ENCODE measurements at places on chromosomes 2 and 18.

- DNase-seq: no peak
Measured at GRCh38 chr2:65607662-65608305, 175.4 kb upstream of the SPRED2 start.

- DNase-seq: peak; percentile 70
Measured at GRCh38 chr2:176562359-176563078, 293.3 kb downstream of the MTX2 start.

- peak; percentile 58 for DNase-seq
Measured at GRCh38 chr2:43078781-43079755, 147.3 kb downstream of the ZFP36L2 start.

DNA sequence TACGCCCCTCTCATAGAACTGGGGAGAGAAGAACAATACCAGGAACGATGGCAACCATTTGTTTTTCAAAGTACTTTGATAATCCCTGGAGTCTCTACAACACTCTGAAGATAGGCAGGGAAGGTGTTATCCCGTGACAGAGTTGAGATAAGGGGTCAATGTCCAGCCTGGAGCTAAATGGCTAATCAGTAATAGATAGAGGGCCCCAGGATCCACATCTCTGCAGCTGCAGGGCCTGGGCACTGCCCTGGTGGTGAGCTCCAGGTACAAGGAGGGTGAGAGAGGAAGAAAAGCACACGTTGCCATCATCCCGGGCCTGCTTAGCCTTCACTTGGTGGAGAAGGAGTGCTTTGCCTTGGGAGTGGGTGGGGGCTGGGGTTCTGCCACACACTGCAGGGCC lies 260.6 kb downstream of the PRKCE start:
- DNase-seq: no peak

DNA sequence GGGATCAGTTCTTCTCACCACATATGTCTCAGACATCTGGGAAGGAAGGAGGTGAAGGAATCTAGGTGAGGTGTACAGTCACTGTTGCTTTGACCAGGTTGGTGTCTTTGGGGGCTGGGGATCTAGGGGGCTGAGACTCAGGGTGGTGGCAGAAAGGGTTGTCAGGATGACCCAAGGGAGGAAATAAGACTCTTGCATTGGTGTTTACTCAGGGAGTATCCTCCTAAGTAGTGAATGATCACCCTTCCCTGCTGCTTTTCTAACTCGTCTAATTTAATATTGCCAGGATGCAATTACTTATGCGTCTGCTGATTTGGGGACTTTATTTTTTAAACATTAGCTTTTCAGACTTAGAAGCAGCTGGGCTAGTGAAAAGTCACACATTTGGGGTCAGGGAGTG lies 127.8 kb upstream of the SIX3 start:
- no peak for DNase-seq

DNA sequence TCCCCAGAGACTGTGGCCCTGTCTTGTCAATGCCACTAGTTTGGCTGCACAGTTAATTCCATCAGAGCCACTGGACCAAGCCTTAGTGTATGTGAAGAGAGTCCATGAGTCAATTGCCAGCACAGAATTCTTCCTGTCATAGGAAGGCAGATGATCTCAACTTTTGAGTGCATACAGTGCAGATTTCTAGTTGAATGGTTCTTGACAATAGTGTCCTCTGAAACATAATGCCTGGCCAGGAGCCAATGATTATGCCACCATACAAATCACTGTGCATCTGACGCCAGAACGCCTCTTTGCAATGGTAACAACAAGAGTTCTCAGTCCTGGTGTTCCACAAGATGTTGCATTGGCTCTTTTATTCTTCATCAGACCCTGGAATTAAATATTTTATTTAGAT lies 7.1 kb downstream of the NEUROD1 start:
- no peak for DNase-seq

DNA sequence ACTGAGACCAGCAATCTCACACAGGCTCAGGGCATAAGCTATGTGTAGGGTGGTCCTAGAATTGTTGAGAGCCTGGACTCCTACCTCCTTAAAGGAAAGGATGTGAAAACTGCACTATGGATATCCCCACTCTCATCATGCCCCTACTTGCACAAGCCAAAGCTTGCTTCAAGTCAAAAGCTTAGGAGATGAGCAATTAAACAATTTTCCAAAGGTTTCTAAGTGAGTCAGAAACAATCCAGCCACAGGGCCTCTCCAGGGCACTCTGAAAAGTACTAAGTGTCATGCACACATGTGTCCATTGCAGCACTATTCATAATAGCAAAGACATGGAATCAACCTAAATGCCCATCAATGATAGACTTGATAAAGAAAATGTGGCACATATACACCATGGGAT lies 215.4 kb downstream of the AFF3 start:
- DNase-seq: peak; percentile 16

DNA sequence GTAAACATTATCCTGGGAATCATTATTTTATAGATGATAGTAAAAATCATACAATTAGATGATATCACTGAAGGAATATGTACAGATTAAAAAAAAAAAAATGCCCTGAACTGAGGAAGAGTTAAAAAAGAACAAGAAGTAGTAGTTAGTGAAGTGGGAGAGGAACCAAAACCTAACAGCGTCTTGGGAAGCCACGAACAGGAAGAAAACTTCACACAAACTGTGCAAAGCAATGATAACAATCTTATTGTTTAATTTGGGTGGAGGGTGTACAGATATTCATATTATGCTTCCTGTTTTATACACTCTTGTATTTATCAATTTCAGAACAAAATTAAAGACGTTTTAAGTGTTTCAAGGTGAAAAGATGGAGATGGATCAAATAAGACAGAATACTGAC lies 3.5 kb downstream of the HEATR5B start:
- DNase-seq: no peak

- DNase-seq: no peak
Measured at GRCh38 chr2:83630351-83630750, 828.7 kb downstream of the SUCLG1 start.

GRCh38 chr2:108363024-108363907 lies 14.5 kb upstream of the SULT1C4 start:
- DNase-seq: no peak

DNA sequence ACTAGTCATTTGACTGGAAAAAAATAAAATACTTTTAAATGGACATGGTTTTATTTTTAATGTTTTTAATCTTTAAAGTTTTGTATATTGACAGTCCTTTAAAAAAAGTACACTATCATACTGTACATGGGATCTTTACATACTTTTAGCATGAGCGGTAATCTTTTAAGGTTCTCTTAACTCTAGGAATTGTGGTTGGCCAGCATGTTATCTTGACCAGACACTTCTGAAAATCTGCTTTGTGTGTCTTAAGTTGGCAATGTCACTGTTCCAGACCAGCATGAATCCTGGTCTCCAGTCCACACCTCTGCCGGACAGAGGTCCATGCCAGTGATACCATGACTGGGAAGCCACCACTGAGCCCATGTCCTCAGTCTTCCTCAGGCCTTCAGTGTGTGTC lies 17.7 kb downstream of the ITGB1BP1 start:
- DNase-seq: no peak

- peak; percentile 93 for DNase-seq
Measured at GRCh38 chr2:180015951-180016709, 9.0 kb upstream of the CWC22 start.

DNA sequence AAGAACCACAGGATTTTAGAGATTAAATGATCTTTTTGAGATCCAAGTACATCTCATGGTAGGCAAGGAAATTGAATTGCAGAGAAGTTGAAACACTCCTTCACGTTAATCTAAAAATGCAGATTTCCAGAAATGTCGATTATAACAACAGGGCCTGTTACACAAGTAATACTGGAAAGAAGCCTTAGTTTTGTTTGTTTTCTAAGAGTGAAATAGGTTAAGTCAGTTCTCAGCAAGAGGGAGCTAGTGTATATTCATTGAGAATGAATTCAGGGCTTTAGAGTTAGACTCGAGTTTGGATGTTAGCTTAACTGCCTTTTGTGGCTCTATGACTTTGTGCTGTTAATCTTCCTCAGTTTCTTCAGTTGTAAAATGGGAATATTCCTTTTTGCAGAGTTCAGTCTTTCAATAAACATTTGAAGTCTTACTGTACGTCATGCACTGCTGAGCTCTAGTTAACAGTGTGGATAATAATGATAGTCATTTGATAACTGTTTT lies 926 bp downstream of the NDUFV2 start:
- DNase-seq: peak; percentile 57

- DNase-seq: peak; percentile 15
Measured at GRCh38 chr2:78999406-78999805, 26.1 kb upstream of the REG3G start.

DNA sequence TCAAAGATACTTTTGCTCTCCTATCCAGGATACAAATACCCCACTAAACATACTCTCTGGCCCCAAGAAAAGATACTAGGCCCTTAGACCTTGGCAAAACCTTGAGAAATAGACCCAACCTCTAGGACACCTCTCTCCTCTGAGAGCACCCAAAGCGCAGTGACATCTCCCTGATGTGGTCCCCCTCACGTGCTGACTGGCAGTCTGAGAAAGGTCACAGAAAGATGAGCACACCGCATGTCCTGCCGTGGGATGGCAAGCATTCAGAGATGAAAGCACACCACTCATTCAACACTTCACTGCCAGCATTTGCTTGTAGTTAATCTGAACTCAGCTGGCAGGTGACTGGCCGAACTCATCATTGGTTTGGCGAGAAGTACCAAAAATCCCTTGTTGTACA lies 6.1 kb upstream of the TBC1D8 start:
- DNase-seq: no peak

DNA sequence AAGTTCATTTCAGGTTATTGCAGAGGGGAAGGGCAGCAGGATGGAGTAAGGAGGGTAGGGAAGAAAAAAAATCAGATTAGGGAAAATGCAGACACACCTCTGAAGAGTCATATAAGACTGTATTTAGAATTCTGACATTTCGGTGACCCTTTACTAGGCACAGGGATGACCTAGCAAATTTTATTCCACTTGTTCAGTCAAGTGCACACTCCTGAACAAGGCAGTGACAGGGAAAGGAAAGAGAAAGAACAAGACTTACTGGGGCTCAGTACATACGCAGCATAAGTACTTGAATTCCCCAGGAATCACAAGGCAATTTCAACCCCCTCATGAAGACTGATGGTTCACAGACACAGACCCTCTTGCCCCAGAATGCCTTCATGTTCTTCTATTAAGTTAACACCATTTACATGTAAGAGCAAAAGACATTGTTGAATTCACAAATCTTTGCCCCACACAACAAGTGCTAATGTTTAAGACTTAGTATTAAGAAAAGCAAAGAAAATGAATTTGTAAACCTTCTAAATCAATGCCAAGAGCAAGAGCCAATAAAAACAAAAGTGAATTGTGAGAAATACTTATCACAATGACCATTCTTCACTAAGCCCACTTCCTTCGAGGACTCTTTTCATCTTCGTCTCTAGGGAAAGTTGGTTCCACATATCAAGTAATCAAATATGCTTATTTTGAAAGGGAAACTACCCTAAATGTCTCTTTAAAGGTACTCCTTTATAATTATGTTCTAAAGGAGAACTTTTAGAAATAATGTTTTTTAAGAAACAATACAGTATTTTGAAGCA lies 47.0 kb downstream of the COBLL1 start:
- DNase-seq: no peak

DNA sequence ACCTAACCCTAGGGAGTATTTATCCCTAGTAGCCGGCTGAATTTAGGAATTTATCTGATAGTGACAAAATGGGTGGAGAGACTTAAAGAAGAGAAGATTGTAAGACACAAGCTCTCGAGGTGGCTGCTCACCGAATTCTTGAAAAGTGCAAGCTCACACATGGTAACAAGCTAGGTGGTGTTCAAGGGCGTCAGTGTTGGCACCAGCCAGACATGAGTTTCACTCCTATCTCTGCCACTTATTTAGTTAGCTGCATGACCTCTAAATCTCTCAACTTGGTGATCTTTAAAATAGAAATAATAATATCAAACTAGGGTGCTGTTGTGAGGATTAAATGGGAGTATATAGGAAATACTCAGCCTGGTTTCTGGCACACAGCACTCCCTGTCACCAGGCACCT lies 102.6 kb upstream of the APCDD1 start:
- DNase-seq: no peak

DNA sequence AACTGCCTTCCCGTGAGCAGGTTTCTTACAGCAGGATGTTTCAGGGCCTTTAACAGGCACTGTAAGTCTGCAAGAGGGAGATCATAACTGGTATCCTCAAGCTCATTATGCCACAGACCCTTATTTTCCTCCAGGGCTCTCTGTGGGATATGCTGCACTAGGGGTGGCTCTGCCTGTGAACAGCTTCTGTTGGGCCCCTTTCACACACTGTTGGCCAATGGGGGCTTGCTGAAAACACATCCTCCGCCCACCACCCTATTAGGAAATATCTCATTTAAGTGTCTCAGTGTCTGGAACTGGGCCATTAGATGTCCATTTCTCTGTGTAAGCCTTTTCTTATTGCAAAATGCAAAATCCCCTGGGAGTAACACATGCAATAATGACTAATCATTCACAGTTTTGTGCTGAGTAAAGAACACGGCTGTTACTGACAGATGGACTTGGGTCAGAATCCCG lies 414.3 kb upstream of the HS6ST1 start:
- DNase-seq: peak; percentile 99

- DNase-seq: no peak
Measured at GRCh38 chr2:126817172-126817571, 81.5 kb upstream of the TEX51 start.

GRCh38 chr2:239246723-239247122 lies 154.1 kb downstream of the HDAC4 start:
- no peak for DNase-seq

DNA sequence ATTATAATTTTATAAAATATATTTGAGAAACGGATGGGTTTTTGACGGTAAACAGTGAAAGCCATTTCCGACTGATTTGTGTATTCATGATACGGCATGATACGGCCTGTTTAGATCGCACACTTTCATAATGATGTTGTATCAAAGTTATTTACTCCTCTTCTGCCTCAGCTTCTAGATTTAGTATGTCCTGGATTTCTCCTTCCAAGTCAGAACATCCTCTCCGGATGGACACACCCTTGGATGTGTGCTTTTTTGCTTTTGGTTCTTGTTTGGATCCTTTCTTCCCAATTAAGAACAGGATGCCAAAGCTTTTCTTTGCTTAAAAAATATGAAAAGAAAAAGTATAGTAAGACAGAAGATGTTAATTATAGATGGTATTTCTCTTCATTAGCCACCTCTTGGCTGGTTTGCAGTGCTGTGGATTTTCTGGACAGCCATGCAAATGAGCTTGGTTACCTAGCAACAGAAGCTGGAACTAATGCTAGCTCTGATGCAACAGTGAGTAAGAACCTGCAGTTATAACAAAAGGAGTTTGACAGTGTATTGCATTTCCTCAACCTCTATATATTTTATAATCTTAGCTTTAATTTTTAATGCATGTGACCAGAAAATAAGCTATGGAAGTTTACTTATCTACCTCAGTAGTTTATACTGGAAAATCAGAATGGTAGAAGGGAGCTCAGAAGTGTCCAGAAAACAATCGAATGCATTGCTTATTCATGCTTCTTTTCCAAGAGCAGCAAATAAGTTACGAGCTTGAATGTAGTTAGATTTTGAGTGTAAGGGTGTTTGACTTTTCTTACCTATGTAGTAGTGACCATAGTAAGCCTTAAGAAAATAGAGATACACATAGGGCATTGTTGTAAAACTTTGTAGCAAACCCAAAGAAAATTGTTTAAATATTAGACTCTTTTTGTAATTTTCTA lies 27.9 kb downstream of the RMND5A start:
- DNase-seq: peak; percentile 85

Measured in fibroblast of mammary gland (primary cell).